Cerebellar cortex (tissue), 1 donor: ENCODE measurements at places on chromosomes 16 and 17.
A peak's percentile ranks its signal among the peaks of the same experiment; 100 is the strongest.

- no peak for DNase-seq
Observed at GRCh38 chr17:41287050-41287449, 11.6 kb downstream of the KRTAP9-7 start.

GRCh38 chr17:77864234-77865111, 94.0 kb upstream of the TNRC6C start:
- no peak for DNase-seq

GRCh38 chr16:30896261-30896888, at the start of gene CTF1:
CTF1 (plus strand) TSS chr16:30896614; CDS start chr16:30896644, 30 bp downstream.
- DNase-seq = peak; percentile 76

GRCh38 chr17:71762526-71762925, 358.3 kb upstream of the SOX9 start:
- no peak for DNase-seq

- no peak for DNase-seq
Observed at GRCh38 chr16:61465285-61465684, 571.0 kb downstream of the CDH8 start.

GRCh38 chr17:42365136-42365535, 23.1 kb downstream of the STAT3 start:
- no peak for DNase-seq

DNA sequence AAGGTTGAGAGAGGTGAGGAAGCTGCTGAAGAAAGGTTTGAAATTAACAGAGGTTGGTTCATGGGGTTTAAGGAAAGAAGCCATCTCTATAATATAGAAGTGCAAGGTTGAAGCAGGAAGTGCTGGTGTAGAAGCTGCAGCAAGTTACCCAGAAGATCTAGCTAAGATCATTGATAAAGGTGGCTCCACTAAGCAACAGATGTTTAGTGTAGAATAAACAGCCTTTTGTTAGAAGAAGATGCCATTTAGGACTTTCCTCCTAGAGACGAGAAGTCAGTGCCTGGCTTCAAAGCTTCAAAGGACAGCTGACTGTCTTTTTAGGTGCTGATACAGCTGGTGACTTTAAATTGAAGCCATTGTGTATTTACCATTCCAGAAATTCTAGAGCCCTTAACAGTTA, 29.3 kb downstream of the GOSR1 start:
- DNase-seq = no peak

DNA sequence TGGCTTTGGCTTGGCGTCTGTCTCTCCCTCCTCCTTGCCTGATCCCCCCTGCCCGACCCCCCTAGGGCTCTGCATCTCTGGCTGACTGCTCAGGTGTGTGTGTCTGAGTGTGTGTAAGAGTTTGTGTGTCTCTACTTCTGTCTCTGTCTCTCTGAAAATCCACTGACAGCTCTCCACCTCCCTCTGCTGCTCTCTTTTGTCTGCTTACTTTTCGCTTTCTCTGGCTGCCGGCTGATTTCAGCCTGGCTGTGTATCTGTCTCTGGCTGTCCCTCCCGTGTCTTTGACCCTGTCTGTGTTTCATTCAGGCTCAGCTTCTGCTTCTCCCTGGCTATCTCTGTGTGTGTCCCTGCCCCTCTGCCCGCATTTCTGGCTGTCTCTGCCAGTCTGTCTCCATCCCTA, 3.8 kb upstream of the SPEM1 start:
- DNase-seq = no peak

- DNase-seq = peak; percentile 57
Observed at GRCh38 chr17:36468903-36469635, 17.4 kb upstream of the ZNHIT3 start.

DNA sequence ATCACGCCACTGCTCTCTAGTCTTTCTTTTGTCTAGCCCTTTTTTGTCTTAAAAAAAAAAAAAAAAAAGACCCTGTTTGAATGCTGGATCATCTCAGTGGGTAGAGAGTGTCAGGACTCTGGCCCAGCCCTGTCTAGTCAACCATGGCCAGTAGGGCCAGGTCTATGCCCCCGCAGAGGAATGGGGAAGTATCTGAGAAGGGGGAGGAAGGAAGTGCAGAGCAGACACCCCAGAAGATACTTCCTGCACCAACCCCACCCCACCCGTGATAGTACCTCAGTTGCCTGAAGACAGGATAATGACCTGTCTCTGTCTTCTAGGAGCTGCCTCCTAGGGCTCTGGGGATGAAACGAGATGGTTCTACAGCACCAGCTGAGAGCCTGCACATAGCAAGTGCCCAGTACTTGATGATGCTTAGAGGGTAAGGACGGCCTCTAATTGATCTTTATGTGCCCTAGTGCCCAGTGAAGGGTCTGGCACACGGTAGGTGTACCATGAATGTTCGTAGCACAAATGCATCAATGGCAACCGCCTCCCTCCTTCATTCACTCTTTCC, 55.4 kb downstream of the ABAT start:
- DNase-seq = no peak

- no peak for DNase-seq
Observed at GRCh38 chr17:60333628-60334031, 58.3 kb downstream of the USP32 start.

- no peak for DNase-seq
Observed at GRCh38 chr17:77369544-77369971, 228.8 kb downstream of the SEC14L1 start.

GRCh38 chr16:1772362-1772907, at the start of gene EME2:
EME2 (plus strand) TSS chr16:1772810; CDS start chr16:1773228, 418 bp downstream.
- DNase-seq = no peak

DNA sequence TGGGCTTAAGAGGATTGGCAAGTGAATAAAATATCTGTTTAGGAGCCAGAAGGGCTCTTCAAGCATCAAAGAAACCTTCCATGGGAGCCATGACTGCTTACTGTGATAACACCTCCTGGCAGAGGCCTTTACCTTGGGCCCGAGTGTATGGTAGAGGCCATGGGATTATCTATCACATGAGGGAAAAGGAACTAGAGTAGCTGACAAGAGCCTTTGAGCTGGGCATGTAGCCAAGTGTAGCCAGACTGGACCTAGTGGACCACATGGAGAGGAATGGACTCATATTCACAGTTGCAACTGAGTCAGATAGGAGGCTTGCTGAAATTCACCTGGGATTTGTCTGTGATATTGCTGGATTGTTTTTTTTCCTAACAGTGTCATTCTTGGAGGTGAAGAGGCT, 276.0 kb upstream of the ZFHX3 start:
- no peak for DNase-seq

DNA sequence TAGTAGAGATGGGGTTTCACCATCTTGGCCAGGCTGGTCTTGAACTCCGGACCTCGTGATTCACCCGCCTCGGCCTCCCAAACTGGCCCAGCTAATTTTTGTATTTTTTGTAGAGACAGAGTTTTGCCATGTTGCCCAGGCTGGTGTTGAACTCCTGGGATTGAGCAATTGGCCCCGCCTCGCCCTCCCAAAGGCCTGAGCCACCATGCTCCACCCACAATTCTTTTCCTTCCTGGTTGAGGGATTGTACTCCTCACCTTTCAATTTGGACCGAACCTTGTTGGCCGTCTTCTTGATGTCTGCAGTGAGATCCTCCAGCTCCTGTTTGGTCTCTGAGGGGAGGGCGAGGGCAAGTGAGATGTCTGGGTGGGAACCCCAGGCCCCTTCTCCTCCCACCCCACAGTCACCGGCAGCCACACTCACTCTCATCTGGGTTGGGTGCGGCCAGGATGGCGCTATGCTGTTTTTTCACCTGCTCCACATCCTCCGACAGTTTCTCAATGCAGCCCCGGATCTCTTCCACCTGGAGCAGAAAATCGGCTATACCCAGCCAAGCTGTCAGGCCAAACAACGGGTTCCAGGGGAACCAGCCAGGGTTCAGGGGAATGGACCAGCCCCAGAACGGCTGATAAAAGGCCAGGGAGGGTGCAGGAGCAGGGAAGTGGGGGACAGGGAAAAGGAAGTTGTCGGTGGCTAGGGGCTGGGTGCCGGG, 9.6 kb downstream of the STX1B start:
- DNase-seq = no peak

- no peak for DNase-seq
Observed at GRCh38 chr16:19166500-19166899, 1.5 kb upstream of the SYT17 start.

- no peak for DNase-seq
Observed at GRCh38 chr17:32631341-32632096, 144.7 kb downstream of the CDK5R1 start.

- DNase-seq = peak; percentile 94
Observed at GRCh38 chr17:18033442-18034099, 5.4 kb downstream of the ATPAF2 start.

DNA sequence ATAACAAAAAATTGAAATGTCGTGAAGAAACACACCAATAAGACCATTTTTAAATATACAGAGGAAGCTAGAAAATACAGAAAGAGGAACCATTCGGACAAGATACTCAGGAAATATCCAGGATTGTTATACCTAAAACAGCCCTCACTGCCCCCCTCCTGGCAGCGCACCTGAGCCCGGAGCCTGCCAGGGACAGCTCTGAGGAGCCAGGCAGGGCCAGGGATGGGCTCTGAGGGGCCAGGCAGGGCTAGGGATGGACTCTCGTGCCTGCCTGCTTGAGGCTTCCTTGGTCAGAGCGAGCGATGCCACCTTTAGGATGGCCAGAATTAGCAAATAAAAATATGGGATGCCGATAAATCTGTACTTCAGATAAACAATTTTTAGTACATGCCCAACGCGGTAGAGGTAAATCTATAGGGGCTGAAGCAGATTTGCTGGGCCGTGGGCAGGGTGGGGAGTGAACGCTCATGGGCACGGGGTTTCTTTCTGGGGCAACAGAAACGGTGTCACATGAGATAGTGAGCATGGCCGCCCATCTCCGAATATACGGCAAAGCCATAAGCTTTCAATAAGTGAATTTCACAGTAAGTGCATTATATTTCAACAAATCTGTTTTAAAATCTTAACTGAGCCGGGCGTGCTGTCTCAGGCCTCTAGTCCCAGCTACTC, 18.2 kb upstream of the CSNK1D start:
- DNase-seq = no peak

DNA sequence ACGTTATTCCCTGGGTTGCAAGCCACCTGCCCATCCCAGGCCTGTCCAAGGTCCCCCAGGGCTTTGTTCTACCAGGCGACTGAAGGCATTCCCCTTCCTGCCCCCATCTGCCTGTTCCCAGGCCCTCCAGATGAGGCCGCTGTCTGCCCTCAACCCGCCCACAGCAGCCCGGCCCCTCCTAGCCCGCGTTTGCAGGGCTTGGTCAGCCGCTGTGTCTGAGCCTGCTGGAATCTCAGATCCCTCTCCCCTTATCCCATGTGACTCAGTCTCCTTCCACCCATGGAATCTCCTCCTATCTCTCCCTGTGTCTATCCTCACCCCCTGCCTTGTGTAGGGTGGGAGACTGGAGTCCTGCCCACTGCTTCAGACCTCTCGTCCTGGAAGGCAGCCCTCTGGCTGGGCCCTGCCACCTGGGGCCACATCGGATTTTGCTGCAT, 186.0 kb upstream of the TNRC6C start:
- DNase-seq = peak; percentile 43

DNA sequence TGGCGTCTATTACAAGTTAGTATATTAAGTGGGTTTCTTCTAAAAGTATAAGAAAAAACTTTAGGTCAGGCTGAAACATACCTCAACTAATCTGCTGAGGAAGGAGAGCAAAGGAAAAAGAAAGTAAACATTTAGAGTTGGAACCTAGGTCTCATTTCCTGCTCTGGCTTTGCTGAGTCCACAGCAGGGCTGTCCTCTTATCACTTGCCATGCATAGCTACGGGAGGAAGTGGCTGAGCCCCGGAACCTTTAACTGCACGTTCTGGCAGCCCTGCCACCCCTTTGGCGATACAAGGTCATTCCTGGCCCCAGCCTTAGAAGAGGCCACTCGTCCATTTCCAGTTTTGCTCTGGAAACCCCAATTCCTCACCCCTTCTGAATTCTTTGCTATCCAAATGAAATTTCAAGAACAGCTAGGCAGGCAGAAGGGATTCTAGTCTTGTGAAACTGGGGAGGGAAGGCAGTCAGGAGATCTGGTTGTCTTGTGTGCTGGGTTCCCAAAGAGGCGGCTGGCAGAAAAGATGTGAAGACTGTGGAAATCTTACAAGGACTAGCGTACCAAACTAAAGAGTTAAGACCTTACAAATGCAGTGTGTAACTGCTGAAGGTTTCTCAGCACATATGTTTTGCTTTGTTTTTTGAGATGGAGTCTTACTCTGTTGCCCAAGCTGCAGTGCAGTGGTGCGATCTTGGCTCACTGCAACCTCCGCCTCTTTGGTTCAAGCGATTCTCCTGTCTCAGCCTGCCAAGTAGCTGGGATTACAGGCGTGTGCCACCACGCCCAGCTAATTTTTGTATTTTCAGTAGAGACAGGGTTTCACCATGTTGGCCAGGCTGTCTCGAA, 19.1 kb downstream of the WIPI1 start:
- no peak for DNase-seq

DNA sequence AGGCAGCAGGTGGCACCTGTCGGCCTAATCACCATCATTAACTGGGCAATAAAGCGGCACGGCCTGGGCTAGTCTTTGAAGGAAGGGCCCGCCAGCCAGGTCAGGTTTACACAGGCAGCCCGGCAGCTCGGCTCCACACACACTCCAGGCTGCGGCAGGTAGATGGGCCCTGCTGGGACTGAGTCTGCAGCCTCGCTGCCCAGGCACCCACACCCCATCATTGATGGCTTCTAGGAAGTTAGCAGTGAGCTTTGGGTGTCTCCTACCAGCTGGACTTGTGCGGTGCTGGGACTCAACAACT, 6.8 kb upstream of the FOXN1 start:
- no peak for DNase-seq

DNA sequence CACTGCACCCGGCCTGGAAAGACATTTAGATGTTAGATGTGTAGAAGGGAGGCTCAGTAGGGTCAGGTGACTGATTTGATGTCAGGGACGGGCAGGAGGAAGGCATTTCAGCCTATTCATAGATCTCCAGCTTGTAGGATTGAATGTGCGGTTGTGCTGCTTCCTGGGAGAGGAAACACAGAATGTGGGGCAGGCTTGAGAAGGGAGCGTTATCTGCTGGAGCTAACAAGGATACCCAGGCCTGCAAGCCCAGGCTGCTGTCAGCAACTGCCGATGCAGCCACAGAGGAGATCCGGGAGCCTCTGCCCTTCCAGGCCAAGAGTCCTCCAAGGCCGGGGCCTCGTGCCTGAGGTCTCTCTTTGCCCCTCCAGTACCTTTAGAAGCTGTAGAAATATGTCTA, 205.6 kb downstream of the SPECC1 start:
- DNase-seq = no peak

DNA sequence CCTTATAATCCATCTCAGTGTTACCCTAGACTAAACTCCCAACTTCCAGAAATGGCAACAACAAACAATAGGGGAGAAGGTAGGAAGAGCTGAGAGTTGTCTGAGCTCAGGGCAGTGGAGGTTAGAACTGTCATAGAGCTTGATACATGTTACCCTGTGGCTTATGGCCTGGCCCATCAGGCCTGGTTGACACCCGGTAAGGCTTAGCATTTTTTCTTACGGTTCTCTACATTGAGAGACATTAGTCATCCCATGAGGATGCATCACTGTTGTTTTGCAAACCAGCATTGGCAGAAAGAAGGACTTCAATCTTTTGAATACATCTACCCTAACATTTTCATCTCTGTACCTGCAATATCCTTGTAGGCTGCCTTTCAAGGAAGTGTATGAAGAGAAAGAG, 226.6 kb downstream of the PHKB start:
- no peak for DNase-seq
